ENCODE measurements at places on chromosomes 6 and 20.
A peak's percentile ranks its signal among the peaks of the same experiment; 100 is the strongest.

DNA sequence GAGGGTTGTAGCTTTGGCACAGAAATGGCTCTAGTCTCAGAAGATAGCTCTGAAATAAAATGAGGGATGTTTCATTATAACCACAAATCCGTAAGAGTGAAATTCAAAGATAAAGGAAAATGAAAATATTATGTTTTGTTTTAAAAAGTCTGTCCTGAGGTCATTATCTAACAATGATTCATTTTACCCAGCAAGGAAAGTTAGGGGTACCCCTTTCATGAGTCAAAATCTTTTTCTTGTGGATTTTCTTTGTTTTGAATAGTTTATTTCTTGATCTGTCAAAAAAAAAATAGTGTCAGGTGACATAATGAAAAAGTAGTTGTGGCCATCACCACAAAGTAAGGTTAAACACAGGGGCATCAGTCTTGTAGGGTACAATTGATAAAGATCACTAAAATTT, 59.7 kb upstream of the MYB start:
- DNase-seq, result no peak

GRCh38 chr6:145502416-145502815, 232.9 kb downstream of the EPM2A start:
- no peak for DNase-seq

- peak; percentile 81 for DNase-seq
Measured at GRCh38 chr20:5056801-5057599, 55.7 kb upstream of the SLC23A2 start.

- no peak for DNase-seq
Measured at GRCh38 chr20:38798266-38798665, 7.2 kb upstream of the PPP1R16B start.

GRCh38 chr6:14317387-14317970, 199.9 kb downstream of the CD83 start:
- DNase-seq, result no peak

- DNase-seq, result no peak
Measured at GRCh38 chr6:12024699-12025434, 12.8 kb downstream of the HIVEP1 start.

- DNase-seq, result no peak
Measured at GRCh38 chr6:141437685-141438084, 695.0 kb upstream of the GJE1 start.

DNA sequence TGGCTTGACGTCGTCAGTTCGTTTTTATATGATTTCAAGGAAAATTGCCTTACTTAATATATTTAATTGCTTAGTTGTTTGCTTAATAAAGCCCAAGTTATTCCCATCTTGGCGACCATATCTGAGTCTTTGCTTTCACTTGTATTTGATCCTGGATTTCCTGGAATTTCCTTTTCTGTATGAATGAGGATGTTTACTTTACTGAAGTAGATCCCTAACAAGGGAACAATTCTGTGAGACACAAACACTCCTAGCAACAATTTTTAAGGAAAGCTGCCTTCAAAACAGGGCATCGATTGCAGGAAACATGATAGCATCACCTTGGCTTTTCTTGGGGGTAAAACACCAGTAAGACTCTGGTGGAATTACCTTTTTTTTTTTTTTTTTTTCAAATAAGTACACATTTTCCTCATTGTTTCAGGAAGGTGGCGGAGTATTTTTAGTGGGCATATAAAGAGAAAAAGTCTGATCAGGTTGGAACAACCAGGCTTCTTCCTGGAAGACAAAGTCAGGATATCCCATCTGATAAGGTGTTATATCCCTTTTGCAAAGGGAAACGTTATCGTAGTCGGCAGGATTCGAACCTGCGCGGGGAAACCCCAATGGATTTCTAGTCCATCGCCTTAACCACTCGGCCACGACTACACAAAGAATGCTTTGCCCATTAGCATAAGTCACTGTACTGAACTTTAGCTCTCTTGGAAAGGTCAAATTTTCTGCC, 68.5 kb upstream of the ZNF184 start:
- DNase-seq, result no peak

GRCh38 chr20:63898882-63899558, 4.1 kb downstream of the DNAJC5 start:
- peak; percentile 28 for DNase-seq

DNA sequence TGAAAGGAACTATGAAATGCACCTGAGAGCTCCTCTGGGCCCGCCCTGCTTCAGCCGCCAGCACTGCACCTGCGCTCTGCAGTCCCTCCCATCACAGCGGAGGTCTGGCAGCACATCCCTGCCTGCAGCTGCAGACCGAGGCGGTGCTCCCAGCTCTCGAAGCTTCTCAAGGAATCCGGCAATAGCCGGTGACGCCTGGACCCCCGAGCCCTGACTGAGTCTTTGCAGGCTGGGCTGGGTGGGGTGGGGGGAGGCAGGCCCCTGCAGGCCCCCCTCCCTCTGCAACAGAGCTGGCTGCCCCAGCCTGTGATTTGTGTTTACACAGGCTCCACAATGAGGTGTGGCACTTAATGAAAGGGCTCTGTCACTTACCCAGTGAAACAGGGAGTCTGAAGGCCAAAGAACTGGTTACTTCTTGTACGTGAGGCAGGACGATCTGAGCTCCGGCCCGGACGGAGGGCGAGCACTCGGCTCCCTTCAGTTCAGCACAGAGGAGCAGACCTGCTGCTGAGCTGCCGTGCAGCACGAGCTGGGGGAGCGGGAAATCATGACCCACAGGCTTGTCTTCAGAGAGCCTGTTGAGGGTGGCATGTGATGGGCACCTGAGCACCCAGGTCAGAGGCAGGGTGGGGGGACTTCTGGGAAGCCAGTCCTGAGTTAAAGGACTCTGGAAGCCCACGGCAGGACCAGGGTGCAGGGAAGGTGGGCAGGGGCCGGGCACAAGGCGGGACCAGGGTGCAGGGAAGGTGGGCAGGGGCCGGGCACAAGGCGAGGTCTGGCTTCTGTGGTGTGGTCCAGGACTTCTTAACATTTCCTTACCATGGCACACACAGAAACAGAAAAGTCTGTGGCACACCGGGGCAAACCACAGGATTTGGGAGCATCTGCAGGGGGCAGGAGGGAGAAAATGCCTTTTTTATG, 192.3 kb upstream of the THBS2 start:
- no peak for DNase-seq

DNA sequence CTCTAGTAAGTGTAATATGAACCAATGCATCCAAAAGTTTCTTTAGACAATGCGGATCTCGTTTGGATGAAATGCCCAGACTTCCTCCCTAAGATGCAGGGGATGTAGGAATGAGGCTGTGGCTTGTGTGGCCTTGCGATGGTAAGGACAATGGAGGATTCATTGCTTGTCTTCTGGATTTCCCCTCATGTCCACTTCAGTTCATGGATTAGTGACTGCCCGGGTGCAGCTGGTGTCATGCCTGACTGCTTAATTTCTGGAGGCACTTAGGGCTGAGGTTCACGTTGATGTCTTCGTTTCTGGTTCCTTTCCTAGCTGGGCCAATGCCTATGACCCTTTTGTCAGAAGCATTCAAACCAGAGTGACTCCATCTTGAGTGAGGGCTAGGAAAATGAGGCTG, 93.8 kb downstream of the SCP2D1 start:
- no peak for DNase-seq

DNA sequence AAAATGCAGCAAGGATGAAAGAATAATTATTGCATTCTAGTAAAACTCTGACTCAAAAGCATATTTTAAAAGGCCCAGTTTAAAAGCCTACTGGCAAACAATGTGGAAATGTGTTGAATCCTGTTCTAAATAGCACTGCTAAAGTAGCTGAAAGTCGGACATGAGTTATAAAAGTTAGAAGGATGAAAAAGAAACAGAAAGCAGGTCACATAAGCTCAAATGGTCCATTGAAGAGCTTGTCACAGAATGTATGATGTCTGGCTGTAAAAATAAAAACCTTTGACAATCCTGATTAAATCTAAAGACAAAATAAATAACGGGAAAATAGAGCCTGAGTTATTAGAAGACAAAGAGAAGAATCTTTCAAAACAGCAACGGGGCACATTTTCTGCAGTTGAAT, 218.6 kb upstream of the UFL1 start:
- no peak for DNase-seq

- DNase-seq, result no peak
Measured at GRCh38 chr20:63648895-63649589, 4.2 kb downstream of the STMN3 start.

DNA sequence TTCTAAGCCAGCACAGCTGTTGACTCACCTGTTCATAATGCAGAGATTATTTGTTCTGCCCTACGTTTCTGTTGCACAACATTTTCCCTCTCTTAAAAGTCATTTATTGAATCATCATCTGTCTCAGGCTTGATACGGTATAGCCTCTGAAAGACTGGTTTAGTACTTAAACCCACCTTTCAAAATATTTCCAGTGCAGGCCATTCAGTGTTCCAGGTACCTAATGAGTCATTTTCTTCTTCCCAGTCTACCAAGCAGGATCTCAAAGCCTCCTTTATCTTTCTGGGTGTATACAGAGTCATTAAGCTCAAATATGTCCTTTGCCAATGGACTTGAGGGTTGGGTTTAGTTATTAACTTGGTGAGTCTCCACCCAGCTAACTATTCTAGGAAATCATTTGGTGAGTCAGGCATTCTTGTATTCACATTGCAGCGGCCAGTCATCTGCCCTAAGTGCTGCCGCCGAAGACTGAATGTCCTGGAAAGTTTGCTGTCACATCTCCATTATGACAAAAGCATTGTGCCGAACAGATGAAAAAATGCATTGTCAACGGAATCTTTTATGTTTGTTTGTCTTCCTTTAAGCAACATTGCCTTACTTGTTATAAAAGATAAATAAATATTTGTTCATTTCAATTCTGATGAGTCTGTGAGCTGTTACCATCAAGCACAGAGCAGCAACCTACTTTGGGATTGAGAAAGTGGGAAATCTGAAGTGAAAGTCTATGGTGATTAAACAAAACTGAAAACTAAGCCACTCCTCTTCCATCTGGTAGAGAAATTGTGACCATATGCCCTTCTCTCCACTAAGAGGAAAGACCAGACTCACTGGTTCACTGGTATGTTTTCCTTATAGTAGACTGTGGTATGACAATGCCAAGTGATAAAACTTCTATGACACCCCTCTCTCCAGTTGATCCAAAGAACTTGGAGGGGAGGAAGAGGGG, 14.3 kb upstream of the FAM135A start:
- DNase-seq, result no peak

GRCh38 chr6:28807682-28808280, 116.0 kb downstream of the TRIM27 start:
- DNase-seq, result no peak

- DNase-seq, result peak; percentile 65
Measured at GRCh38 chr6:16481697-16482399, 243.5 kb downstream of the GMPR start.

- DNase-seq, result no peak
Measured at GRCh38 chr6:33568826-33569570, 11.1 kb downstream of the BAK1 start.

DNA sequence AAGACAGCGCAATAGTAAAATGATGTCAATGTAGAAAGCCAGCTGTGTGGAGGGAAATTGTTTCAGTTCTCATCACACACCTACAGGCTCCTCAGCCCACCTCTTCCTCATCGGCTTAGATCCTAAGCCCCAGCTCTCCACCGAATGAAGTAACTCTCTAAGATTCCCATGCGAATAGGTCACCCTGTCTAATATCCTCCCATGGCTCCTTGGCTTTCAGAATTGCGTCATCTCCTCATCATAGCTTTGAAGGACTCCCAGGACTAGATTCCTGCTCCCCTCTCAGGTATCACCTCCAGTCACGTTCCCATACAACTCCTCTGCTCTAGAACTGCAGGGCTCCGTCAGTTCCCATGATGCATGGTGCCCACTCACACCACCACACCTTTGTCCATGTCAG, 16.2 kb upstream of the SLC22A16 start:
- no peak for DNase-seq

DNA sequence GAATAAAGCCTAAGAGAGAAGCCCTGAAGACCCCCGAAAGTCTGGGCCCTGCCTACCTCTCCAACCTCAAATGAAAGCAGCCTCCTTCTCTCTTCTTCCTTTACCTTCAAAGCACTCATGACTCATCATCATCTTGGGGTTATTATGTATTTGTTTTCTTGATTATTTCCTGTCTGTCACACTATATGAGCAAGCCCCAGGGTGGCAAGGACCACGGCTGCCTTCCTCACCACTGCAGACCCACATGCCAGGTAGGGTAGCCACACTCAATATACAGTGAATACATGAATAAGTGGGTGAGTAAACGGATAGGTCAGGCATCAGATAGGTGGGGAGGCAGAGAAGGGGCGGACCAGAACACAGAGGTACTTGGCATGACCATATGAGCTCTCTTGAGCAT, 8.8 kb downstream of the WFDC3 start:
- DNase-seq, result peak; percentile 29

- no peak for DNase-seq
Measured at GRCh38 chr6:21586740-21587178, 6.8 kb upstream of the SOX4 start.

DNA sequence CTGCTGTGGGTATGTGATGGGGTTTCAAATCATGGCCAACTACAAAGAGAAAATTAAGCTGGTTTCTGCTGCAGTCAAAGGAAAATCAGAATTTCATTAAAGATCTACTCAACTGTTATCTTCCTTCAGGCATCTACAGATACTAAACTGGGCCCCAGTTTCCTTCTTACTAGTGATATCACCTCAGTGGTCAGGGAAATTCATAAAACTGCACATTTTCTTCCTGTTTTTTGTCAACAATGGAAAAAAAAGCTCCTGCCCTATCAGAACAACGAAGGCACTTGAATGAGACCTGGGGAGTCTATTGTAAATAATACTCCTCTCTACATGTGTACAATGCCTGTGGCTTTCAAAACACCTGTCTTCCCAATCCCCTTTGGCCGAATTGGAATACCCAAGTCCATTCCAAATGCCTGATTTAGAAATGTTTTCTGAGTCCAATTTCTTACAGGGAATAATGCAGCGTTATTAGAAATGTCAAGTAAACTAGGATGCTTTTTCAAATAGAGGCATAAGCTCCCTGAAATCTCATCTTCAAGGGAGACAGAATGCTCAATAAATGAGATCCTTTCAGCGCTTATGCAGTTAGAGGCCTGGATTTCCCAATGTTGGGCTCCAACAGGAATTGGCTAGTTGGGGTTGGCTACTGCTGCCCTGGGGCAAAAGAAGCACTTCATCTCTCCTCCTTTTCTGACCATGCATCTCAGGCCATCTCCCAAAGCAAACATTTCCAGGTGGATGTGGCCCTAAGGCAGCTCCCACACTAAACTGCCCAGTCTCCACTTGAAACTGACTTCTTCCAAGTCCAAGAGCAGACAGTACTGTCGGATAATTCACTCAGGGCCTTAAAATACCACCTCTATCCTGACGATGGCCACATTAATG, 143.3 kb downstream of the NFATC2 start:
- no peak for DNase-seq

- no peak for DNase-seq
Measured at GRCh38 chr6:41462033-41462432, 84.1 kb upstream of the FOXP4 start.

- no peak for DNase-seq
Measured at GRCh38 chr6:15264902-15265761, 19.3 kb downstream of the JARID2 start.

DNA sequence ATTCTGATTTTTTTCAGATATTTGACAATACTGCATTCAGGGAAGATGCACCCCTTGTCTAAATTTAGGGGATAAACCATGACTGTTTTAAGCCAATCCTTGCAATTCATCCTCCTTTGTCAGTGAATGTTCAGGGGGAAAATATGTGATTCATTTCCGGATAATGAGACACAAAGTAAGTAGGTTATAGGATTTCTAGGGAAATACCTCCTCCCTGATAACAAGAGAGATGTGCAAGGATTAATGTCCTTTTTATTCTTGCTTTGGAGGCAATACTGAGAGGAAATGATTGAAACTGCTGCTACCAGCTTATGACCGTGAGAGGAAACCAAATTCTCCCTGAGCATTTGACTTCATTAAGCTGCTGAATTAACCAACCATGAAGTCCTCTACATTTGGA, 161.3 kb upstream of the EYA4 start:
- DNase-seq, result no peak

GRCh38 chr6:146582857-146583256, 15.9 kb upstream of the ADGB start:
- no peak for DNase-seq
